ENCODE measurements at places on chromosomes 3 and 15.

DNA sequence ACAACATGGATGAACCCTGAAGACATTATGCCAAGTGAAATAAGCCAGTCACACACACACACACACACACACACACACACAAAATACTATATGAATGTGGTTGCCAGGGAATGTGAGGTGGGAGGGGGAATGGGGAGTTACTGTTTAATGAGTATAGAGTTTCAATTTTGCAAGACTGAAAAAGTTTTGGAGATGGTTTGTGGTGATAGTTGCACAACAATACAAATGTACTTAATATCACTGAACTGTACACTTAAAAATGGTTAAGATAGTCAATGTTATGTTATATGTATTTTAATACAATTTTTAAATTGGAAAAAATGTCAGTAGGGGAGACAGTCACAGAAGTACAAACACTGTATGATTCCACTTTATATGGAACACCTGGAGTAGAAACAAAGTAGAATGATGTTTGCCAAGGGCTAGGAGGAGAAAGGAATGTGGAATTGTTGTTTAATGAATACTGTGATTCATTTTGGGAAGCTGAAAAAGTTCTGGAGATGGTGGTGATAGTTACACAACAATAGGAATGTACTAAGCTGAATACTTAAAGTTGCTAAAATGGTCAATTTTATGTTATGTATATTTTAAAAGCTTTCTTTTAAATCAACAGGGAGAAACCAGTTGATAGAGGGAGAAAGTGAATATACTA is 76.6 kb downstream of the RPL39L start:
- H3K36me3 ChIP-seq, result peaks cover 15% of the 10 kb centered on the region
- no peak for DNase-seq
- peaks cover 39% of the 10 kb centered on the region for H3K4me1 ChIP-seq

- no peak overlapping the region for H3K4me3 ChIP-seq
- no peak for DNase-seq
- no peaks in the 10 kb centered on the region for H3K36me3 ChIP-seq
- H3K4me1 ChIP-seq, result no peaks in the 10 kb centered on the region
- no peaks in the 10 kb centered on the region for H3K27me3 ChIP-seq
- H3K27ac ChIP-seq, result no peak overlapping the region
Observed at GRCh38 chr3:56086355-56086754, 381.9 kb downstream of the ERC2 start.

DNA sequence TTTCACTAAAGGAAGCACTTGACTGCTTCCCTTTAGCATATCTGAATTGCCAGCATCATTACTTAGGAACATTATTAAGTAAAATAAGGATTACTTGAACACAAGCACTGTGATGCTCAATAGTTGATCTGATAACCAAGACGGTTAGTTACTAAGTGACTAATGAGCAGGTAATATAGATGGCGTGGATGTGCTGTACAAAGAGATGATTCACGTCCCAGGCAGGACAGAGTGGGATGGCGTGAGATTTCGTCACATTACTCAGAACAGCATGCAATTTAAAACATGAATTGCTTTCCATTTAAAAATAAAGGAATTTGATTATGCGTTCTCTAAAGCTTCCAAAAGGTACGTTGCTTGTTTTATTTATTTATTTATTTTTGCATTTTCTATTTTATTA is 240.0 kb upstream of the ARHGEF26 start:
- DNase-seq, result no peak
- no peaks in the 10 kb centered on the region for H3K27me3 ChIP-seq
- no peak overlapping the region for H3K4me3 ChIP-seq
- H3K36me3 ChIP-seq, result no peaks in the 10 kb centered on the region

- no peak overlapping the region for H3K4me3 ChIP-seq
- no peak overlapping the region for H3K27ac ChIP-seq
- peak; percentile 41 for DNase-seq
- H3K27me3 ChIP-seq, result no peaks in the 10 kb centered on the region
- H3K36me3 ChIP-seq, result no peaks in the 10 kb centered on the region
- no peaks in the 10 kb centered on the region for H3K4me1 ChIP-seq
Observed at GRCh38 chr15:39801641-39802309, 19.1 kb upstream of the FSIP1 start.
